Psoas muscle (tissue), 8 donors: ENCODE measurements at places on chromosomes 16 and 17. TPM values are rescaled to one million over a fixed set of nuclear protein-coding genes. Genes with fewer than 3 reads are reported as not detected.

GRCh38 chr16:57066625-57067024, 25.8 kb upstream of the CPNE2 start:
- no peaks in the 10 kb centered on the region for H3K27me3 ChIP-seq
- H3K4me1 ChIP-seq: peaks cover 11% of the 10 kb centered on the region
- H3K27ac ChIP-seq: no peak overlapping the region
- H3K4me3 ChIP-seq: no peak overlapping the region
- no peaks in the 10 kb centered on the region for H3K36me3 ChIP-seq

- peaks cover 73% of the 10 kb centered on the region for H3K4me1 ChIP-seq
- H3K4me3 ChIP-seq: no peak overlapping the region
- peak overlapping the region; percentile 23 for H3K27ac ChIP-seq
- no peaks in the 10 kb centered on the region for H3K36me3 ChIP-seq
These were observed 57.7 kb upstream of the SLC25A19 start for GRCh38 chr17:75346906-75347305.

DNA sequence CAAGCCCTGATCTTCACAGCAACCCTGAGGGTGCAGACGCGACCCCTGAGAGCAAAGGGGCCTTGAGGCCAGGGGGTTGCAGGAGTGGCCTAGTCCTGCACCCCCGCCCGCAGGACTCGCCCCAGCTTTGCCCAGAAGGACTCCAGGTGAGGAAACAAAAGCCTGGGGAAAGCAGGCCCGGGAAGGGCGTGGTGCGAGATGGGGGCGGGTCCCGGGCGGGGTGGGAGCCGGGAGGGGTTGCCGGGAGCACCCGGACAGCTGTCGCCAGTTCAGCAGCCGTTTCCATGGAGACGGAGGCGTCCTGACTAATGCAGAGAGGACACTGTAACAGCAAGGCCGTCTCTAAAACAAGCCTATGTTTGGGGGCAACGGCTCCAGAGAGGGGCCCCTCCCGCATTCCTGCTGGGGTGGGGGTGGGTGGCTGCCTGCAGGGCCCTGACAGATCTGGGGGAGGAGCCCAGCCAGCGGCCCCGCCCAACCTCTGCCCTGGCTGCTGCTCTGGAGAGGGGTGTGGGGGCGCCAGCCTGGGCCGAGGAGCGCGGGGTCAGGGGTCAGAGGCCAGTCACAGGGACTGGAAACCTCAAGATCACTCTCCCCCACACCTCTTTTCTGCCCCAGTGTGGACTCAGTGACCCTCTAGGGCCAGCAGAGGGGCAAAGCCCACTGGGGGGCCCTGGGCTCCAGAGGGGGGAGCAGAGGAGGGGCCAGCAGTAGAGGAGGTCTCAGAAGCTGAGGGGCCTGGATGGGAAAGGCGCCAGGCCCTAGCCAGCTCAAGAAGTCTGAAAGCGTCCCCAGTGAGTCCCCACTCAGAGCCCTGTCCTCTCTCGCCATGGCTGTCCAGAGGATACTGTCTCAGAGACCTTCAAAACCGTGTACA, 3.1 kb upstream of the TPPP3 start:
- H3K36me3 ChIP-seq: no peaks in the 10 kb centered on the region
- peaks cover 5% of the 10 kb centered on the region for H3K27me3 ChIP-seq
- peaks cover 44% of the 10 kb centered on the region for H3K4me1 ChIP-seq
- H3K4me3 ChIP-seq: peak overlapping the region; percentile 18
- peak; percentile 90 for DNase-seq

GRCh38 chr17:42027961-42028790, 8.3 kb downstream of the NKIRAS2 start:
- H3K27ac ChIP-seq: no peak overlapping the region
- no peak for DNase-seq
- H3K4me3 ChIP-seq: no peak overlapping the region
- H3K36me3 ChIP-seq: peaks cover 4% of the 10 kb centered on the region
- no peaks in the 10 kb centered on the region for H3K27me3 ChIP-seq

OR1A1 gene
- not detected for total RNA-seq

CD300H gene
- total RNA-seq: not detected

GRCh38 chr17:37174205-37174604, 201.6 kb upstream of the C17orf78 start:
- H3K4me3 ChIP-seq: no peak overlapping the region
- no peaks in the 10 kb centered on the region for H3K27me3 ChIP-seq
- H3K36me3 ChIP-seq: peaks cover 8% of the 10 kb centered on the region
- no peak for DNase-seq

GRCh38 chr16:68079626-68080344, 5.4 kb upstream of the NFATC3 start:
- peaks cover 25% of the 10 kb centered on the region for H3K36me3 ChIP-seq
- H3K4me1 ChIP-seq: peaks cover 56% of the 10 kb centered on the region
- no peaks in the 10 kb centered on the region for H3K27me3 ChIP-seq
- peak overlapping the region; percentile 69 for H3K27ac ChIP-seq
- peak; percentile 77 for DNase-seq

CCL7 gene
- 0.28 TPM for total RNA-seq

DNA sequence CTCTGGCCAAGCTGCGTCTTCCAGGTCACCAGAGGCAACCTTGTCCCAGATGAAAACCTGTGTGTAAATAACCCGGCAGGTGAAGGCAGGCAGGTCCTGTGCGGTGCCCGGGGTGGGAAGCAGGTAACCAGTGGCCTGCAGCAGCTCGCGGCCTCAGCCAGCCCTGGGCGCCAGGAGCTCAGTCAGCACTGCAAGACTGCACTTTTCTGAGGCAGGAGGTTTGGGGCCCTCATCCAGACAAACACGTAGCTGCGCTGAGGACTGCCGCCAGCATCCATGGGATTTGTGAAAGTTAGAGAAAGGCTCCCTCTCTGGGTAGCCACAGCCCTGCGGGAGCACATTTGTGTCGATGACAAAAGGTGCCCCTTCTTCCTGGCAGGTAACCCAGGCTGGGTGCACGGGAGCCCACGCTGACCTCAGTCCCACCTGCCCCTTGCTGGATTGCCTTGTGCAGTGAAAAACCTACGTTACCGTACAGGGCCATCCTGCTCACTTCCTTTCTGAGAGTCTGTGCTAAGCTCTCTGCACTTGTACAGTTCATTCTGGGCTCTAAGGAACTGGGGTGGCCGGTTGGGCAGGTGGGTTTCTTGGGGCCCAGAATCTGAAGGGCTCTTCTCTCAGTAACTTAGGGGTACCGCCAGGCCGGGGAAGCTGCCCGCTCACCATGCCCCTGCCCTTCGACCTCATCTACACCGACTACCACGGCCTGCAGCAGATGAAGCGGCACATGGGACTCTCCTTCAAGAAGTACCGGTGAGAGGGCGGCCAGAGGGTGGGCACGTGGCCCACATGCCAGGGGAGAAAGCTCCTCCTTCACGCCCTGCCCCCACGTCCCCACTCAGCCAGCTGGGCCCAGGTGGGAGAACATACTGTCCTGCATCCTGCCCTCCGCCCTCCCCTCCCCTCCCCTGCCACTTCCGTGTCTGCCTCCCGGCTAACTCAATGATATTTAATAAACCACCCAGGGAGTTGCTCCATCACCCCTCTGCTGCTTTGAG, 56.4 kb downstream of the MGAT5B start:
- H3K4me3 ChIP-seq: no peak overlapping the region
- no peak for DNase-seq
- H3K4me1 ChIP-seq: no peaks in the 10 kb centered on the region
- H3K27me3 ChIP-seq: no peaks in the 10 kb centered on the region

- no peak overlapping the region for H3K27ac ChIP-seq
- peaks cover 7% of the 10 kb centered on the region for H3K27me3 ChIP-seq
- DNase-seq: no peak
- no peaks in the 10 kb centered on the region for H3K4me1 ChIP-seq
- no peaks in the 10 kb centered on the region for H3K36me3 ChIP-seq
These were observed 331.9 kb downstream of the FOXL1 start for GRCh38 chr16:86910161-86910769.

PRKCA gene
- total RNA-seq: 9.5 TPM

DNA sequence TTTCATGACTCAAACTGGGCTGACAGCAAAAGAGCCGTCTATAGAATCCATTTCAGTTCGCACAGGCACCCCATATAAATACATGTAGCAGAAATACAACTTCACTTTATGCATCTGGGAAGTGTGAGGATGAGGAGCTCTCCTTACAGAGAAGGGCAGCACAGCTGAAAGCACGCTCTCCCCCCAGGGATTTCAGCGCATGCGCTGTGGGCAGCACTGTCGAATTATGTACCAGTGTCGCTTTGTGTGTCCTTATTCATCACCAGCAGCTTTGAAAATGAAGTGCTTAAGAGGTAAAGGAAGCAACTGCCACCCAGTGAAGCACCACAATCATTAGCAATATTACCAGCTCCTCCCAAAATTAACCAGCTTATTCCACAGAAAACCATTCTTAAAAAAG, 39.9 kb downstream of the CEP95 start:
- H3K4me1 ChIP-seq: no peaks in the 10 kb centered on the region
- H3K4me3 ChIP-seq: no peak overlapping the region
- H3K27ac ChIP-seq: no peak overlapping the region
- no peak for DNase-seq
- H3K36me3 ChIP-seq: peaks cover 94% of the 10 kb centered on the region

DNA sequence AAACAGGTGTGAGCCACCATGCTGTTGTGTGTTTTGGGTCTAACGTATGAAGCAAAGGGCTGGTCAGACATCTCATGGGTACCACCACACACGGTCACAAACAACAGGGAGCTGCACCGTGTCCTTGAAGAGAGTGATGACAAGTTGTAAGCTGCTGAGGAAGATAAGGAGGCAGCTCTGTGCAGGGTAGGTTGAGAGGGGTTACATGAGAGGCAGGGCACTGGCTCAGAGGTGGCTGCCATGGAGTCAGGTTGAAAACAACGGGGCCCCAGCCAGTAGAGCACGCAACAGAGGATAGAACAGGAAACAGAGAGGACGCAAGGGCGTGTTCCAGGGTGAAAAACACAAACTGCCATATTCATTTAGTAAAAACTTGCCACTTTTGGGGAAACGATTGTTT, 52.2 kb downstream of the TRARG1 start:
- no peak for DNase-seq
- H3K4me1 ChIP-seq: peaks cover 3% of the 10 kb centered on the region
- H3K36me3 ChIP-seq: no peaks in the 10 kb centered on the region
- H3K27ac ChIP-seq: no peak overlapping the region
- no peak overlapping the region for H3K4me3 ChIP-seq
- no peaks in the 10 kb centered on the region for H3K27me3 ChIP-seq

DNA sequence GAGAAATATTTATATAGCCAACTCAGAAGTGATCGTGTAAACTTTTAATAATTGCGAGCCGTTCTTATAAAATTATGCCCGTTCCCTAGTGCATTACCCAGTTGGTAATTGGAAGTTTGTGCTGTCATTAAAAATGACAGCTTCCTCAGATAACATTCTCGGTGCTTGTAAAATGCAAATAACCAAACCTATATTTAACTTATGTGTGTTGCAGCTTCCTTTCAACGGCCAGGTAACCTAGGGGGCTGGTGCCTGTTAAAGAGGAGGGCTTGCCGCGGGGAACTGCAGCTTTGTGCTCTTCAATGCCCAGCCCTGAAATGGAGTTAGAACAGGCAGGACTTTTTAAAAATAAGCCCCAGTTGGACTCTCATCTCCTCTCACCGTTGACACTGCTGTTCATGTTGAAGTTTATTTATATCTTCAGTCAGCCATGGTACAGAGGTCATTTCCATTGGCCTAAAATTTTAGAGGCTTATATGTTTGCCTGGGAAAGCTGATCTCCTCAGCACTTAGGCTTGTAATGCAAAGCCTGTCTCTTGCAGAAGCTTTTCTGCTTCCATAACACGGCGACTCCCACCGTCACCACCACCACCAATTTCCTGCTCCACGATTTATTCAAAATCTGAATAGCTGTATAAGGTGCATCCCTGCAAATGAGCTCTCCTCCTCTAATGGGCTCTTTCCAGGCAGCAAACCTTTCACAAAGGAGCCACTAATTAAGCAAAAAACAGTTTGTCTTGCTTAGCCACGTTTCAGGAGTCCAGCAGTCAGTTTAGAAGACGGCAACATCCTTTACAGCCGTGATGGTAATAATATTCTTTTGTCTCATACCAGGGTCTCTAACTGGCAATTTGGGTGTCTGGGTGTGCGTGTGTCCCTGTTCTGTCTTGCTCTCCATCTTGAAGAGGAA, 74.7 kb downstream of the RPA1 start:
- peak overlapping the region; percentile 41 for H3K27ac ChIP-seq
- no peaks in the 10 kb centered on the region for H3K27me3 ChIP-seq
- H3K4me3 ChIP-seq: peak overlapping the region; percentile 34
- H3K36me3 ChIP-seq: no peaks in the 10 kb centered on the region

- H3K4me3 ChIP-seq: peak within 1 kb of the TSS; percentile 91
- DNase-seq: peak; percentile 100
- peaks cover 3% of the 10 kb centered on the region for H3K36me3 ChIP-seq
- H3K27me3 ChIP-seq: no peaks in the 10 kb centered on the region
- H3K27ac ChIP-seq: peak within 1 kb of the TSS; percentile 94
These were observed at the start of gene CAVIN1 for GRCh38 chr17:42422958-42423712. CAVIN1 (minus strand) TSS chr17:42423256; CDS start chr17:42423097, 159 bp downstream.

DNA sequence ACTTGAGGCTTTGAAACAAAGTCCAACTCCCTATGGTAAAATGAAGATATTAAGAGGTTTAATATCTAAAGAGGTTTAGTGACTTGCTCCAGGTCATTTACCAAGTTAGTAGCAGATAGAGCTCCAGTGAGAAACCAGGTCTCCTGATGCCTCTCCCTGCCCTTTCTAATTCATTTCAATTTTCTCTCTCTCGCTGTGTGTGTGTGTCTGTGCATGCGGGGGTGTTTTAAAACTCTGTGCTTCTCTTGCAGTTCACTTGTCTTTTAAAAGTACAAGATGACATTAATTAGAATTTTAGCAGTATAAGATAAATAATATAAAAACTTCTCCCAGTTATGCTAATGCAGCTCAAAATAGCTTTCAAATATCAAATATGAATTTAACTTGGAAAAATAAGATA, 8.2 kb upstream of the ZP2 start:
- DNase-seq: no peak
- no peaks in the 10 kb centered on the region for H3K36me3 ChIP-seq
- no peaks in the 10 kb centered on the region for H3K27me3 ChIP-seq
- H3K4me3 ChIP-seq: no peak overlapping the region

DNA sequence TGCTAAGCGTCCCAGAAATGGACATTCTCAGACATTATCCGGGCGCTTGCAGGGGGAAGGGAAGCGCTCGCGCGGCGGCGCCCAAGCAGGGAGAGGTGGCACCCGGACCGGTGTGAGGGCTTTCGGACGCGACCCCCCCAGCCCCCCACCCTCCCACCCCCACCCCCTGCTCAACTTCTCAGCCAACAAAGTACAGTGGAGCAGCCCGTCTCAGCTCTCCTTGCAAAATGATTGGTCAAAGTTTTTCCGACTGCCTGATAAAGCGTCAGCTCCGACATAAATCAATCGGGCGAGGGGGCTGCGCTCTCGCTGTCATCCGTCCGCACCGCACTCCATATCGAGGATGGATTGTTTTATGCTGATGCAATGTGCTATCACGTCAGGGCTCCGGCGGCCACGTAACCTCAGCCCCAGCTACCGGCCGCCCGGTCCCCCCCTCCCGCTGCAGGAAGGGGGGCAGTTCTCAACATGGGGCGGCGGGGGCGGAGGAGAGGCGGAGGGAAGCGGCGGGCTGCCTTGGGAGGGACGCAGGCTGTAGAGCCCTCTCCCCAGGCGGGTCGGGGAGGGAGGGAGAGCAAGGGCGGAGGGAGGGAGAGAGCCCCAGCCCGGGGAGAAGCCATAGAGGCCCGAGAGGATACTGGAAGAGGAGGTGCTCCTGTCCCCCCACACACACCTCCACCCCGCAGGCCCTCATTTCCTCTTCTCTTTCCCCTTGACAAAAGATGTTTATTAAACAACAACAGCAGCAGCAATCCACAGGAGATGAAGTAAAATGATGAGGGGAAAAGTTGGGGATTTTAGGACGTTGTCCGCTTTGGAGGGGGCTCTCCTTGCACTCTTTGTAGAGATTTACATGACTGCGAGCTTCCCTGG, at the start of gene HOXB9:
Gene HOXB9 (minus strand): TSS at position 114 of the 873 bp plus-strand sequence. CDS start 89 bp downstream, at position 25.
- H3K4me3 ChIP-seq: peak within 1 kb of the TSS; percentile 62
- peaks cover 62% of the 10 kb centered on the region for H3K27me3 ChIP-seq
- H3K36me3 ChIP-seq: no peaks in the 10 kb centered on the region
- DNase-seq: no peak
- H3K4me1 ChIP-seq: peaks cover 20% of the 10 kb centered on the region

MIS12 gene
- 21.4 TPM for total RNA-seq
